ENCODE measurements at places on chromosomes 6 and 20.

- peak; percentile 57 for DNase-seq
Measured at GRCh38 chr6:138692058-138692977, 81.3 kb upstream of the CCDC28A start.

GRCh38 chr6:46134216-46134615 lies 4.4 kb downstream of the ENPP4 start:
- DNase-seq, result no peak

DNA sequence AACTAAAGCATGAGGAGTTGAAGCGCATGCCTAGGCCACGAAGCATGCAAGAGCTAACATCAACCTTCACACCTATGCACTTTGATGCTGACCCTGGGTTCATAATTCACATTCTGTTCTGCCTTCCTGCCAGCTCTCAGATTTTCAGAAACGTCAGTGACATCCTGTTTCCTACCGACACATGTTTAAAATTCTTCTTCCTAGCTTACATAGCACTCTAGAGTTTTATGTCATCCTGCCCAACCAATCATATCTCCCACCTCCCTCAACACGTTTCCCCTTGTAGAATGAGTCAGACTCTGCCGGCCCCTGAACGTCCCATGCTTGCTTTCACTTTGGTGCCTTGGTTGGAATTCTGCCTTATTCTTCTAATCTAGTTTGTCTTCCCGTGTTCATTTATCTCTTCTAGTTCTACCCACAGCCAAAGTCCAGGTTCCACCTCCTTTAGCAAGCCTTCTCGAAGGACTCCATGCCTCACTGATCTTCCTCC lies 97.2 kb upstream of the MAP7 start:
- DNase-seq, result peak; percentile 80

GRCh38 chr6:116010790-116011401 lies 49.8 kb downstream of the FRK start:
- peak; percentile 58 for DNase-seq

GRCh38 chr6:44071670-44072451 lies 55.4 kb downstream of the MRPL14 start:
- DNase-seq, result no peak

- no peak for DNase-seq
Measured at GRCh38 chr20:57898332-57898731, 188.5 kb upstream of the PMEPA1 start.

- no peak for DNase-seq
Measured at GRCh38 chr6:38504996-38505395, 134.7 kb downstream of the BTBD9 start.

GRCh38 chr6:21078497-21078896 lies 515.1 kb upstream of the SOX4 start:
- no peak for DNase-seq
